ENCODE measurements at places on chromosomes 1 and 21.

DNA sequence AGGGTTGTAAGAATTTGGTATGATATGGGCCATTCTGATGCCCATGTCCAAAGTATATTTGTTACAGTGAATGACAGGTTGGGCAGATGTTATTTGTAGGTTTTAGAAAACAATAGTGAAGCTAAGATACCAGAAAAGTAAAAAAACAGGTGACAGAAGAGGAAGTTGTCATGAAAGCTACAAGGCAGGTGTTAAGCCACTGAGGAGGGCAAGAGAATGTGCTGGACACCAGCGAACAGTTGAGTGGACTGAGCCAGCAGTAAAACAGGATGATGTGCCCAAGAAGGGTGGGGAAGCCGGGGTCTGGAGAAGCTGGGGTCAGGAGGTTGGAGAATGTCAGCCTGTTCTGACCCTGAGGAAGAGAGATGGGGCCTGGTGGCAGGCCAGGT is 83.3 kb downstream of the DTL start:
- no peak for DNase-seq

GRCh38 chr1:215651867-215652266 is 84.8 kb downstream of the KCTD3 start:
- no peak for DNase-seq

- DNase-seq = no peak
Measured at GRCh38 chr1:41474490-41475271, 9.8 kb downstream of the EDN2 start.

GRCh38 chr21:25557180-25557579 is 50.1 kb downstream of the MRPL39 start:
- DNase-seq = no peak

DNA sequence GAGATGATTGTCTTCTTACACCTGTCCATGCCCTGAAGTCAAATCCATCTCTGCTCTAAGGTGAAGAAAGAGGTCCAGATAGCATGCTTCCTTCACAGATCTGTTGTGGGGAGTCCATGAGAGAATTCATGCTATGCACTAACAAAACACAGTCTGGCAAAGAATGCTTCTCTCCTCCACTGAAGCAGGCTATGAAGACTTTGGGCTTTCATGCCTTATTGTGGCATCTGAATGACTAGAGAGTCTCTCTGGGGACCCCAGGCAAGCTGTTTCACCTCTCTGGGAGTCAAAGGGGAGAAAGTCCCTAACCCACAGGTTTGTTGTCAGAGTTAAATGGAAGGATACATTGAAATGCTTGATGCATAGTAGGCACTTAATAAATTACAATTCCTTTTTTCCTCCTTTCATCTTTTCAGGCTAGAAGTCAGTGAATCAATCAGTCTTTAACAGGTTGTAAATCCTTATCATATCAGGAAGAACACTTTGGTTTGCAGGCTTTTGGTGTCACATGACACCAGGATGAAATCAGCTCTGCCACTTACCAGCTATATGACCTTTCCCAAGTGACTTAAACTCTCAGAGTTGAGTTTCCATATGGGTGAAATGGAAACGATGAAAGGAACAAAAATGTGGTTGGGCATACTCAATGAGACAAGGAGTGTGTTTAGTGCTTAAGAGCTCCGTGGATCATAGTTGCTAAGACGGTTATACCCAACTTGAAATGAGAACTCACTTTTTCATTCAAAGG is 200.1 kb upstream of the DAB1 start:
- no peak for DNase-seq

DNA sequence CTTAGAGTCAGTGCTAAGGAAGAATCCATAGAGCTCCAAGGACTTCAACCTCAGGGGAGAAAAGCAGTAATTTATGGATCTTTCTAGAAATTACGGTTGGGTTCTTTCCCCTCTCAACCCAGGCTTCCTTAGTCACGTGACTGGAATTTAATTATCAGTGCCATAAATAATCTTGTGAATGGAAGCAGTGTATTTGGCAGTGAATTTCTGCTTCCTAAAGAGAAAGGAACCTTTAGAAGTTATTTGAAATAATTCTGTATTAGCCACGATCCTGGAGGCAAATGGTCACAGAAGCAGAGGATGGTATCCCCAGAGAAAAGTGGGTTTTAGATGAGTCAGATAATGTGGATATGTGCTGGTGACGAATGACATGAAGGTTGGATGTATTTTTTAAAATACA is 89.6 kb downstream of the NFIA start:
- no peak for DNase-seq

GRCh38 chr1:186514367-186514766 is 53.5 kb upstream of the PDC start:
- DNase-seq = no peak

- DNase-seq = no peak
Measured at GRCh38 chr21:20943561-20943997, 54.6 kb upstream of the NCAM2 start.

DNA sequence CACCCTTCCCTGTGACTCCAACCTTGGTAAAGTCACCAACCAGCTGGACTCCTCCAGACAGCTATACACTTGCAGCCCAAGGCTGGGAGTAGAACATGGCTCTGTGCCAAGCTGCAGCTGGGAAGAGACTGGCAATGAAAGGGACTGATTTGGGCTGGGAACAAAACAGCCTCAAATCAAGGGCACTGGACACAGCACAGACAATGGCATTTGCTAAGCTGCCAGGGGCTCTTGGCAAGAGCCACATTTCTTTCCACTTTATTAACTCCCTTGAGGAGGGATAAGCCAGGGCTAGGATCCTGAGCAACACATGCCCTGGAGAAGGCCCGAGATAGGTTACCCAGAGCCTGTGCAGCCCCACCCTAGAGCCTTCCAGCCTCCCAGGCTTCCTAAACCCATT is 12.0 kb downstream of the SYT11 start:
- DNase-seq = no peak

GRCh38 chr1:246372559-246372958 is 134.5 kb downstream of the SMYD3 start:
- no peak for DNase-seq

Data from HFF-Myc (cell line).